NT2/D1 (cell line): ENCODE measurements at places on chromosomes 2 and 18.

- DNase-seq, result no peak
Measured at GRCh38 chr2:59727121-59727590, 826.3 kb downstream of the BCL11A start.

DNA sequence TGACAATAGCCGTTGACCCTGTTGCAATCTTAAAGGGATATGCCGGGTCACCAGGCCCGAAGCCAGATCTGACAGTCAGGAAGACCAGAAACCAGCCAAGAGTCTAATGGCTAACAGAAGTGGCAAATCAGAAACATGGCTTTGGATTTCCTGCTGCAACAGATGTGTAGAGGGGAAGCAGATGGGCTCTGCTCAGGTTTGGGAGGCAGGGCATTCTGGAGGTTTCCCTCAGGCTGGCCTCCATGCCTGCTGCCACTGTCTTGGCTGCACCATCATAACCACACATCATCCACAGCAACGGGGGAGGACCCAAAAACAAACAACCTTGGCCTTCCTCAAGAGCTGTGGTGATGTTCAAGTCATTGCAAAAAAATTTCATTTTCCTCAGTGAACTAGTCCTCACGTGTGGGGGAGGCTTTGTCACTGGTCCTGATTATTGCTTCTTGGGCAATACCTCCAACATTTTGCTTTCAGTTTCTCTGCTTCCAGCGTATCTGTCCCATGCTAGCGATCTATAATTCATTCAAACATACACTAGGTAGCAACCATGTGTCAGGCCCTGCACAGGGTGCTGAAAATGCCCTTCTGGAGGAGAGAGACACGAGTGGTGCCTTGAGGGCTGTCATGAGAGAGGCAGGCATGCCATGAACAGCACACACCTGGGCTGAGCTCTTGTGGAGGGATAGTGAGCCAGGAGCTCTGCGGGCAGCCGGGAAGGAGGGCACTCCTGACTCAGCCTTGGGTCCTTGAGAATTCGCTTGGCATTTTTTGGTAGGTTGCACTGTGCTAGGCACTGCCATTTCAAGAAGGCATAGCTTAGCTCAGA, 48.2 kb upstream of the LGALSL start:
- no peak for DNase-seq

GRCh38 chr2:171316220-171316619, 117.6 kb downstream of the METTL8 start:
- DNase-seq, result no peak

DNA sequence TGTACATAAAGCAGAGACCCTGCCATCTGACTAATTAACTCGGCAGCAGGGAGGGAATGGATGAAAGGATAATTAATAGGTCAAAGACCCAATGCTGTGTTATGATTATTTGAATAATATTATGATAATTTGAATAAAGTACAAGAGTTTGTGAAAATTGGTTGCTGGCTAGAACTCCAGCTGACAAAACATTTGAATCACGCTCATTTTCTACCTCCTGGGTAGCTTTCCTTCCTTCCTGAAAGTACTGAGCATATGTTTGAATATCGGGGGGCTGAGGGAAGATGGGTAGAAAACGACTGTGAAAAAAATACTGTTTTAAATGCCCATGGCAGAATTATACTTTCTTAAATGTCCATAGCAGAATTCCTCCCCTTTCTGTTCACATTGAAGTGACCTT, 243.6 kb upstream of the RBMS1 start:
- no peak for DNase-seq

GRCh38 chr18:79356435-79356834, 39.3 kb upstream of the NFATC1 start:
- no peak for DNase-seq

DNA sequence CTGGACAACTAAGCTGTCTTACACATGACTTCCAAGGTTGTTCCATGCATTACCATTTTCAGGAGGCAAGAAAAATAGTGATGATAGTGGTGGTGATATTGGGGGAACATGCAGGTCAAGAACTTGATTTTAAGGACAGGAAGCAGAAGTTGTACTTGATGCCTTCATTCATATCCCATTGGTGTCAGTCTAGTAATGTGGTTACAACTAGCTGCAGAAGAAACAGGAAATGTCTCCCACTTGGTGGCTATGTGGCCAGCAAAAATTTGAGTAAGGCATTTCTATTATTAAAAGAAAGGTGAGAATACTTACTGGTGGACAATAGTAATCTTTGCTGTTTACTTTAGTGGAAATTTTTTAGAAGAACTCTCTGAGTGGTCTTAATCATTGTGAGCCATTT, 103.4 kb downstream of the ALMS1 start:
- no peak for DNase-seq

- no peak for DNase-seq
Measured at GRCh38 chr18:65990944-65991708, 240.3 kb downstream of the CDH7 start.

- DNase-seq, result no peak
Measured at GRCh38 chr2:30677231-30677630, 130.0 kb downstream of the CAPN13 start.

- no peak for DNase-seq
Measured at GRCh38 chr2:191942090-191942738, 95.3 kb upstream of the CAVIN2 start.

DNA sequence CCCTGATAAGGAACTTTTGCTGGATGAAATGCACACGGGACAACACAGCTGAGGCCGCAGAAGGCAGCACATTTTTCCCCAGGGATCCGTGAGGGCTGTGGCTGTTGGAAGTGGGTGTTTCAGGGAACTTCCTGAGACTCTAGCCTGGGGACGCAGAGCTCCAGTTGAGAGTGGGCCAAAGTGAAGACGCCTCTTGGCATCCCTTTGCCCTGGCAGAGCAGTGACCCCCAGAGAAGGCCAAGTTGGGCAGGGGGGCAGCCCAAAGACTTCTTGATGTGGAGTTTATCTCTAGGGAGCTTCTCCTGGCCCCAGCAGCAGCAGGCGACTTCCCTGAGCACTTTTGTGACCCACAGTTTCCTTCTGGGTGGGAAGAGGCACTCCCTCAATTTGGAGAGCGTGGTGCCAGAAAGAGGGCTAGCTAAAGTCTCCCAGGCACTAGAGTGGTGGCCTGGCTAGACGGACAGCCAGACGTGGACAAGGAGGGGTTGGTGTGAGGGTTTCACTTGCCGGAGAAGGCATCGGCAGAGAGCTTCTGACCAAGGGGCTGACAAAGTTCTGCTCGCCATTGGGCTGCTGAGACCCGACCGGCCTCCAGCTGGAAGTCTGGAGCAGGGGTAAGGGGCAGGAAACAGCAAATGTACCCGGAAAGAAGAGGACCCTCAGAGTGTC, 108.8 kb downstream of the ACKR3 start:
- no peak for DNase-seq

- no peak for DNase-seq
Measured at GRCh38 chr2:241812730-241813643, 4.0 kb downstream of the NEU4 start.

- no peak for DNase-seq
Measured at GRCh38 chr2:10047616-10048500, 4.5 kb downstream of the KLF11 start.

DNA sequence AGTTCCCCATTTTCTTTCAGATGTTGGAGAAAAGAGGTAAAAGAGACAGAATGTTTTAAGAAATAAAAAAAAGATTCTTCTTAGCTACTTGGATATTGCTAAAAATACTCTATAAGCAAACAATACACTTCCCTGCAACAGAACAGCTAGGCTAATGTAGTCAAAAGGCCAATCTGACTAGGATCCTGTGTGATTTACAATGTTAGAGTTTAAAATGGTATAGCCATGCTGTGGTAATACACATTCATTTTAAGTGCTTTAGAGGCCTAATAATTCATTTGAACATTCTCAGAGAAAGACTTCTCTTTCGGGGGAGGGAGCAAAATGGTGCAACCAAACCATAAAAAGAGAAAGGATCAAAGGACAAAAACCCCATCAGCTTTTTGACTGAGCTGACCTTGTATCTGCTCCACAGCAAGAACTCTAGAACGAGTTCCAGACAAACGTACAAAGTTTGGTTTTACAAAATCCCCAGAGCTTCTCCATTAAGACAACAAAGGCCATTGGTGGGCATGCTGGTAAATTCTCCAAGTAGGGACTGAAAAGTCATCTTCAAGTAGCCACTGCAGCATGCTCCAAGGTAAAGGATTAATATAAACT, 200.2 kb downstream of the STK39 start:
- DNase-seq, result no peak

DNA sequence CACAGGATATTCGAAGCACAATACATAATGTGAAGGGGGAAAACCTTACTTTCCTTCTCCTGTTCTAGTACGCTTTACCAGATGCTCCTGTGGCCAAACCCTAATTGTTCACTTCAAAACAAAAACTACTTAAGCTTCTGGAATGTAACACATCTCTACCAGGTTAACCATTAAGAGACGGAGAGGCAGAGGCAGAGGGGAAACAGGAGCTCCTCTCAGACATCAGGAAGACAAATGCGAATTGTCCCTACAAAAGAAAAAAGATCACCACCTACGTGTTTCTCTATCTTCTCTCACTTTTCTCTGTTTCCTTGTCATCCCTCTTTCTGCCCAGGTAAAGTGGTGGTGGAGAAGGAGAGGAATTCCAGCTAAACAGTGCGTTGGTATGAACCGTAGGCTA, 266.8 kb downstream of the NRXN1 start:
- DNase-seq, result no peak

GRCh38 chr2:239223310-239224198, 177.3 kb downstream of the HDAC4 start:
- DNase-seq, result no peak

DNA sequence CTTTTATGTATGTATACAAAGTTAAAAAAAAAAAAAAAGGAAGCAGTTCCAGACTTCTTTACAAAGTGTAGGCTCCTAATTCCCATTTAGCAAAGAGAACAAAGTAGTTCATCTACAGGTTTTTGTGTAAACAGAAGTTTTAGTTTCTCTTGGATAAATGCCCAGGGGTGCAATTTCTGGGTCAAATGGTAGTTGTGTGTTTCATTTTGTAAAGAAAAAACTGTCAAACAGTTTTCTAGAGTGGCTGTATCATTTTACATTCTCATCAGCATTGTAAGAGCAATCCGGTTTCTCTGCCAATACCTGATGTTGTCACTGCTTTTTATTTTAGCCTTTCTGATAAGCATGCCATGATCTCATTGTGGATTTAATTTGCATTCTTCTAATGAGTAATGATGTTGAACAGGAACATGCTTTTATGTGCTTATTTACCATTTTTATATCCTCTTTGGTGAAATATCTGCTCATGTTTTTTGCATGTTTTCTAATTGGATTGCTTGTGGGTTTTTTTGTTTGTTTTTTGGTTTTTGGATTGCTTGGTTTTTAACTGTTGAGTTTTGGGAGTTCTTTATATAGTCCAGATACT, 16.6 kb upstream of the PSME4 start:
- no peak for DNase-seq

DNA sequence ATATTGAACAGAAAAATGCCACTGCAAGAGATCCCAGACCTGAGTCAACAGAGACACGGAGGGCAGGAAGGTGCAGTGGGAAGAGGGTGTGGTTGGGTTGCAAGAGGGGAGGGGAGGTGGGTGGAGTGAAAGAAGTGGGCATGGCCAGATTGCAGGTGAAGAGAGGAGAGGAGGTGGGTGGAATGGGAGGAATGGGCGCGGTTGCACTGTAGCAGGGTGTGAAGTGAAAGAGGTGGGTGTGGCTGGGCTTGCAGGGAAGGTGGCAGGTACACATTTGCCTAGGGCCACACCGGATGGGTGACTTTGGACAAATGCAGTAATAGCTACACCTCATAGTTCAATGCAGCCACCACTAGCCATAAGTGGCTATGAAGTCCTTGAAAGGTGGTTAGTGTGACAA, 71.1 kb downstream of the DOCK10 start:
- DNase-seq, result no peak

GRCh38 chr2:175855794-175856453, 146.1 kb downstream of the LNPK start:
- DNase-seq, result no peak

DNA sequence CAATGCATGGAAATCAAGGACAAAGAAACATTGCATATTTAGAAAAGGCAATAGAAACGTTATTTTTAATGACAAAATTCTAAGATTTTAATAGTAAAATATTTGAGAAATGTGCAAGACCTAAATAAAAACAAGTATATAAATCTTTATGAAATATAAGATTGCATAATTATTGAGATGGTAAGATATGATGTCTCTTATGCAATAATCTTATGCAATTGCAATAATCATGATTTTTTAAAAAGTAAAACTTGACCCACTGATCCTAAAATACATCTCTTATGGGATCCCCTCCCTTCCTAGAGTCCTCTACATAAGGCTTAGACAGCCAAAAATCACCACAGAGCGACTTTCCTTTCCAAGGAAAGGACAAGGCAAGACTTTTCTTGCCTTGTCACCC, 249.0 kb downstream of the DOK6 start:
- no peak for DNase-seq

DNA sequence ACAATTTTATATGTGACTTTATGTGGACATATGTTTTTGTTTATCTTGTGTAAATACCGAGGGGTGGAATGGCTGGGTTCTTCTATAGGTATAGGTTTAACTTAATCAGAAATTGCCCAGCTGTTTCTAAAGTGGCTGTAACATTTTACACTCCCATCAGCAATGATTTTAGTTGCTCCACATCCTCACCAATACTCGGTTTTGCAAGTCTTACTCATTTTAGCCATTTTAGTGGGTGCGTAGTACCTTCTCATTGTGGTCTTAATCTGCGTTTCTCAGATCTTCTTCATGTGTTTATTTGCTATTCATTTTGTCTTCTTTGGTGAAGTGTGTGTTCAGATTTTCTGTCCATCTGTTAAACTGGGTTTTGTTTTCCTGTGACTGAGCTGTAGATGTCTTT, 95.4 kb upstream of the BCL2L11 start:
- DNase-seq, result no peak

DNA sequence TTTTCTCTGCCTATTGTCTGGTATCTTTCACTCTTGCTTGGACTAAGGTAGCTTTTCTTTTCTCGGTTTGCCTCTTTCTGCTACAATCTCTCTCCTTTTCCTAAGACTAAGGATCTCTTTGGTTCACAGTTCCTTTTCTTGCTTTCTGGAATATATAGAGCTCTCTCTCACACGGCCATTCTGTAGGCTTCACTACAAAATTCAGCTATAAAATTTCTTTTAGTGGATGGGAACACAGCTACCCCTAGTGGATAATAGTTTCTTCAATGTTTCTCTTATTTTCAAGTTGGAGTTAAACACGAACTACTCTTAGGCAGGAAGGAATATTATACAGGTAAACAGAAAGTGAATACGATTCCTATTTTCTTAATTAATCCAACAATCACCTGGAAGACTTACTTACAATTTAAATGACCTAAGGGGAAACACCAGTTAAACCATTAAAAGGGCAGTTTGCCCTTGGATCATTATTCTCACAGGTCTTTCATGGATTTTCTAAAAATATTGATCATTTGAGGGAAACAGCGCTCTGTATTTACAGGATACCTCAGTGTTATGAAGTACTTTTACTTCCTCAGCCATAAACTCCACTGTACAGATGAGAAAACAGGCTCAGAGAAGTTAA, 140.5 kb downstream of the LRP2 start:
- no peak for DNase-seq

- no peak for DNase-seq
Measured at GRCh38 chr2:204890680-204891079, 345.4 kb downstream of the PARD3B start.

GRCh38 chr2:218169757-218170546, 3.2 kb upstream of the CXCR1 start:
- no peak for DNase-seq

GRCh38 chr2:165645930-165646831, 147.9 kb downstream of the GALNT3 start:
- no peak for DNase-seq
